ENCODE measurements at places on chromosomes 11 and 22.

DNA sequence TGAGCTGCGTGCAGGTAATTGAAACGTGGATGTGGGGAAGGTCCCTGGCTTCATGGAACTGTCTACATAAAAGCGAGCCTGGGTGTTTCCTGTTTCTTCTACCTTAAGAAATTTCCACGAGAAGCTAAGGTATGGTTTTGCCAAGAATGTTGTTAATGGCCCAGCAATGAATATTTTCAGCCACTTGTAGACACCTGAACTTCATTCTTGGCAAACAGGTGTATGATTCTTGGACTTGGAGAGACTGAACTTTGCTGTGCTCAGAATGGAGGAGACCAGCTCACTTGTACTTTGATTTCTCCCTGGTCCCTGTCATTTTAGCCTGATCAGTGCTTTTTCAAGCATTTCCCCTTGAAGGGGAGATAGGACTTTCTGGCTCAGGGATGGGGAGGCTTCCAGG is 20.8 kb downstream of the LRP5 start:
- no peak for DNase-seq

- no peak for DNase-seq
Measured at GRCh38 chr11:34874202-34874601, 42.0 kb downstream of the APIP start.

DNA sequence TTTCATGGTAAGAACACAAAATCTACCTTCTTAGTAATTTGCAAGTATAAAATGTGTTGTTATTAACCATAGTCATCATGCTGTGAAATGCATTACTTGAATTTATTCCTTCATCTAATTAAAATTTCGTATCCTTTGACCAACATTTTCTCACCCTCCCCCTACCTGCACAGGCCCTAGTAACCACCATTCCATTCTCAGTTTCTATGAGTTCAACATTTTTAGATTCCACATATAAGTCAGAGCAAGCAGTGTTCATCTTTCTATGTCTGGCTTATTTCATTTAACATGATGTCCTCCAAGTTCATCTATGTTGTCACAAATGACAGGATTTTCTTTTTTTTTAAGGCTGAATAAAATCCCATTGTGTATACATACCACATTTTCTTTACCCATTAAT is 43.5 kb upstream of the CCDC179 start:
- DNase-seq, result no peak

- no peak for DNase-seq
Measured at GRCh38 chr11:19027829-19028595, 32.5 kb downstream of the MRGPRX2 start.

DNA sequence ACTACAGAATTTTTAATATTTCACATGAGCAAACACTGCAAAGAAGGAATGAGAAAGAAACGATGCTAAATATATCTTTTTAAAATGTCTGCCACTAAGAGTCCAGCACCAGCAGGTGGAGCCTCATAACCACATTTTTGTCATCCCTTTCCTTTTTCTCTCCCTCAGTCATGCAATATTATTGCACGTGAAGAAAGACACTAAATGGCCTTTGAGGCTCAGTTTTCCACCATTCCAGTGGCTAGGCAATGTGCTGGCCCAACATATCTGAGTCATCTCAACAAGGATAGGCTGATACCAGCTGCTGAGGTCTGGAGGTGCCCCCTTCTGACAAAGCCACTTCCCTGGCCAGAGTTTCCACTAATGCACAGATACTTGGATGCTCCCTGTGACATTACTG is 1.8 kb downstream of the ALKBH8 start:
- DNase-seq, result peak; percentile 71

GRCh38 chr22:24247564-24248344 is 2.9 kb upstream of the GGT5 start:
- DNase-seq, result peak; percentile 69

DNA sequence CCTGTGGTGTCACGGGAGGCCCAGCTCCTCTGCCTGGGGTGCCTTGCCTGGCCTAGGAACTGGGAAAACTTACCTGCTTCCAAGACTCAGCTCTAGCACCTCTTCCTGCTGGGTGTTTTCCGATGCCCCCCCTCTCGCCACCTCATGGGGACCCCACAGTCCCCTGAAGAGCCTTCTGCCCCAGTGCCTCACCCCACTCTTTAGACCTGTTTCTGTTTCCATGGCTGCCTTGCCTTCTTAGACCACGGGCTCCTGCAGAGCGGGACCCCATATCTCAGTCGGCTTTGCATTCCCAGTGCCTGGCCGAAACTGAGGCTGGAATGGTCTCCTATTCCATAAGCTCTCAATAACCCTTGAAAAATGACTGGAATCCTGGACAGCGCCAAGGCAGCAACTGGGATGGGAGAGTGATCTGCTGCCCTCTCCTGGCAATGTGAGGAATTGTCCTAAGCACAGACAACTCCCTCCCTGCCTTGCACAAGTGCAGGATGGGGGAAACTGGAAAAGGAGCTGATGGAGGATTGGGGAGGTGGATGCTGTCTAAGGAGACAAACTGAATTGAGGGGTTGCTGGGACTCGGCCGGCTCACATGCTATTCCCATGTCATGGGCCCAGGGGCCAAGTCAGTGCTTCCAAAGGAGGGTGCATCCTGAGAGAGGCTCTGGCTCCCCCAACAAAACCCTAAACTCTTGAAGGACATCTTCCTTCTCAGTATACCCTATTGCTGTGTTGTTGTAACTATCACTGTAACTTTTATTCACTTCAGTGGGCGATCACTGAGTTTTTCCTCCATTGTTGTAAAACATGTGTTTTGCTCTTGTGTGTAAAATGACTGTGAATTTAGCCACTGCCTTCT is 26.6 kb upstream of the IL17RA start:
- no peak for DNase-seq

DNA sequence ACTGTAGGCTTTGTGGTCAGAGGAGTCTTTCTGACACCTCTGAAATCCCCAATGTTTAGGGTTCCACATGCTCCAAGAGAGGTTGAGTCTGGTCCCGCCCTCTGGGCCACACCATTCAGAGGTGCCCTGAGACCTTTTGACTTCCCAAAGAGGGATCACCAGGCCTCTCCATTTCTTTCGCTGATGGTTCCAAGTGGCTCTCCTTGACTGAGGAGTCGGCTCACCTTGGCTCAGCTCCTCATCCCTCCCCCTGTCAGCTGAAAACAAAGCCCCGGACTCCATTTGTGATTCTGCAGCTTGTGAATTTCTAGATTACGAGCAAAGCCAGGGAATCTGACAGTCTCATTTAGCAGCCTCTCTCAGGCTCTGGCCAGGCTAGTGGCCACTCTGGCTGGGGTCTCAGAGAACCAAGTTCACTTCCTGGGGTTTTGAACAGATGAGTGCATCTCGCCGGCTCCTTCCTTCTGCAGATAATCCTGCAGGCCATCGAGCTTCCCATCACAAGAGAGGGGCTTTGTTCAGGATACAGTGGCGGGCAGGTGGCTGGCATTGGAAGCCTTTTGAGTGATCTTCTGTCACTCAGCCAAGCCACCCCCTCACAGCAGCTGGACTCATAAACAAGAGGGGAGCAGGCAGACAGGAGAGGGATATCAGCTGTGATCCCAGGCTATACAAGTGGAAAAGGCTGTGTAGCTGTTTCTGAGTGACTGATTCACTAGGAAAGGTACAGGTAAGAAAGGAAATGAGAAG is 102.9 kb downstream of the TRIM29 start:
- DNase-seq, result no peak

DNA sequence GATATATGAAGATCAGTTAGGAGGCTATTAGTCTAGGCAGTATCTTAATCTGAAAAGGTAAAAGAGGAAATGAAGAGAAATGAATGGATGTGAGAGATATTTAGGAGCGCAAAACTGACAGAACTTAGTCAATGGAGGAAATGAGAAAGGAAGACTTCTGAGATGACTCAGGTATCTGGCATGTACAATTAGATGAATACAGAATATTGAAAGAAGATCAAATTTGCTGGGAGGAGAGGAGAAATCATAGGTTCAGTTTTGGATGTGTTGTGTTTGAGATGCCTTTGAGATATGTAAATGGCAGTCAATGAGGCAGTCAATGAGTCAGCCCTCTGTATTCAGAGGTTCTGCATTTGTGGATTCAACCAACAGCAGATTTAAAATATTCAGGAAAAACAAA is 42.9 kb upstream of the GAB2 start:
- no peak for DNase-seq

GRCh38 chr11:126653040-126653439 is 297.6 kb downstream of the ST3GAL4 start:
- no peak for DNase-seq

DNA sequence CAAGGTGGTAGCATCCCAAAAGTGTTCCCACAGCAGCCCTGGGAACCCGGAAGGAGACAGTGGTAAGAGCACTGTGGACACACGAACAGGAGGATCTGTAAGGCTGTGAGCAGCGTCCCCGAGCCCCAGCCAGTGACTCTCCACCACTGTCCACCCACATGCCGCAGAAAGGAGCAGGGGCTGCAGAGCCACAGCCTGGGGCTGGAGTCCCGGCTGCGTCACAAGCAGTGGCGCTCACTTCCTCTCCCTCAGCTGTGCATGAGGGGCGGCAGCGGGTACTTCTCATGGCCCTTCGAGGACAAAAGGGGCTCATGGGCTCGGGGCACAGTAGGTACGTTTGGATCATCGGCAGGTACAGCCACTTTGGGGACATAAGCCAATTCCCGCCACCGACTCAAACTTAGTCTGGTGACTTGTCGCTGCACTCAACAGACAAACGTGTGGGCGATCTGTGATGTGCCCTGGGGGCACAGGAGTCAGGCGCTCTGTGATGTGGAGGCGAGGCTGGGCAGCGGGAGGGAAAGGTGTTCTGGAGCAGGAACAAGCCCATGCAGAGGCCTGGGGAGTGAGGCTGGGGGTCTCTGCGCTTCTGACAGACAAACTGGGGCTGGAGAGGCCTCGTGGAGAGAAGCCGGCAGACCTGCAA is 68.5 kb downstream of the SCUBE1 start:
- DNase-seq, result no peak

DNA sequence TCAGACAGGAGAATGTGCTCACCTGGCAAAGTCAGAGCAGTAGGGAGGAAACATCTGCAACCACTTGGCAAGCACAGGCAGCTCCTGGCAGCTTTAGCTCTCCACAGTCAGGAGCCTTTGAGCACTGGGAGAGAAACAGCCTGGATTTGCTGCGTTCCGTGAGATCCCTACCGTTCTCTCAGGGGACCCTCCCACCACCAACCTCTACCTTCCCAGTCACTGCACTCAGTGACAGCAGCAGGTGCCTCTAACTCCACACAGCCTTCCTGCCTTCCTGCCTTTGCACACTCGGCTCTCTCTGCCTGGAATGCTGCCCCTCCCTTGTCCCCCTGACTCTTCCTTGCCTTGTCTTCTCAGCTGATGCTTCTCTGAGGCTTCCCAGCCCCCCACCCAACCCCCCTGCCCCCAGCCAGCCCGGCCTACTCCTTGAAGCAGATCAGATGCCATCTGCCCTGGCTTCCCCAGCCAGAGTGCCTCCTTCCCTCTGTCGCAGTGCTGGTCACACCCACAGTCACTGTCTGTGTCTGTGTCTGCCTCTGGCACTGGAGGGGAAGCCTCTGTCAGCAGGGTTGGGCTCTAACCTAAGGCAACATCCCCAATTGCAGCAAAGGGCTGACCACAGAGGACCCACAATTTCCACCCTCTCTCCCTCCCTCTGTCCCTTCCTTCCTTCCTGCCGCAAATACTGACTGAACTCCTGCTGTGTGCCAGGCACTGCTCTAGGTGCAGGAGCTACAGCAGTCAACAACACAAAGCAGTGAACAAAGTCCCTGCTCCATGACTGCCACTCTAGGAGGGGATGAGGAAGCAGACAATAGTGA is 14.9 kb upstream of the TSKU start:
- peak; percentile 92 for DNase-seq

- DNase-seq, result no peak
Measured at GRCh38 chr11:75262961-75263852, 22.6 kb downstream of the TPBGL start.

DNA sequence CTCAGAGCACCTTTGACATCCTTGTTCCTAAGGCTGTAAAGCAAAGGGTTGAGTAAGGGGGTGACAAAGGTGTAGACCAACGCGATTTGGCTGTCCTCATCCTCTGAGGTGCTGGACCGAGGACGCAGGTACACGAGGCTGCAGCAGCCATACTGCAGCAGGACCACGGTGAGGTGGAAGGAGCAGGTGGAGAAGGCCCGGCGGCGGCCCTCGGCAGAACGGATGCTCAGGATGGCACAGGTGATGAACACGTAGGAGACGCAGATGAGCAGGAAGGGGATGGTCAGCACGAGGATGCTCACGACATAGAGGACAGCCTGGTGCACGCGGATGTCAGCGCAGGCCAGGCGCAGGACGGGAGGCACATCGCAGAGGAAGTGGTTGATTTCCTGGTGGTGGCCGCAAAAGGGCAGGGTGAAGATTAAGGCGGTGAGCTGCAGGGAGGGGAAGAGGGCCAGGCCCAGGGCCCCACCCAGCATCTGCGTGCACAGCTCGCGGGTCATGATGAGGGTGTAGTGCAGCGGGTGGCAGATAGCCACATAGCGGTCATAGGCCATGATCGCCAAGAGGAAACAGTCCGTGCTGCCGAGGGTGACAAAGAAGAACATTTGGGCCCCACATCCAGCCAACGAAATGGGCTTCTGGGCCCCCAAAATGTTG is 632 bp downstream of the OR10Q1 start:
- no peak for DNase-seq

- no peak for DNase-seq
Measured at GRCh38 chr11:130202818-130203689, 43.5 kb downstream of the ST14 start.

DNA sequence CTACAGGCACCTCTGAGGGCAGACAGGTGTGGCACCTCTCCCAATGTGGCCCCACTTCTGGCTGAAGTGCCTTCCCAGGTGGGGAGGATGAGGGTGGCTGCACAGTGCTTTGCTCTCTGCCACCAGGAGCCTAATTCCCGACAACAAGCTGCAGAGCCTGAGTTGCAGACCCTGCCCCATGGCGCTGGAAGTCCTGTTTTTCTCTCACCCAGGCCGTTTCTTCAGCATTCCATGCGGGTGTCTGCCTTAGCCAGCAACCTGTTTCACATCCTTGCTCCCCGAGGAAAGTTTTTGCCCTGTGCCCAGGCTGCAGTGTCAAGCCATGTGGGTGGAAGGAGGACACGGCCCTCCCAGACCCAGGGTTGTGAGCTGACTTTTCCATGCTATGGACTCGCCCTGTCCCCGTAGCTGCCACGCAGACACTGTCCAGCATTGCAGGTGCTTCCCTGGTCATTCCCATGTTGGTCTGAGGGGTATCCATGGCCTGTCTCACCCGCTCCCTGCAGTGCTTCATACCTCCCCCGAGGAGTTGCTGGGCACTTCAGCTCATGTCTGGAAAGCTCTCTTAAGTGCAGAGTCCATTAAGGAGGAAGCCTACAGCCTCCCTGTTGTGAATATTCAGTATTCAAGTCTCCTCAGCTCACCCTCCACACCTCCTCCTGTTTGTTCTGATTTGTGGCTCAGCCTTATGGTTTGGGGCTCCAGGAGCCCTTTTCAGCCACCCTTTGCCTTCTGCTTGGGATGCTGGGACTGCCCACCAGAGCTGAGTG is 2.9 kb downstream of the DAGLA start:
- no peak for DNase-seq

GRCh38 chr22:48695251-48695650 is 1132.4 kb downstream of the BRD1 start:
- DNase-seq, result no peak
